ENCODE measurements at places on chromosomes 3 and 15. TPM values are rescaled to one million over a fixed set of nuclear protein-coding genes. Genes with fewer than 3 reads are reported as not detected.

The ECE2 gene
- not detected for total RNA-seq

The FGF12 gene
- 0.60 TPM for total RNA-seq

The GMPS gene
- total RNA-seq: 82.0 TPM

The LRRIQ4 gene
- not detected for total RNA-seq

The CLDN16 gene
- not detected for total RNA-seq

The OR5K3 gene
- not detected for total RNA-seq

The ATG3 gene
- total RNA-seq: 44.9 TPM
